BJ (cell line): ENCODE measurements at places on chromosomes 4 and X.

DNA sequence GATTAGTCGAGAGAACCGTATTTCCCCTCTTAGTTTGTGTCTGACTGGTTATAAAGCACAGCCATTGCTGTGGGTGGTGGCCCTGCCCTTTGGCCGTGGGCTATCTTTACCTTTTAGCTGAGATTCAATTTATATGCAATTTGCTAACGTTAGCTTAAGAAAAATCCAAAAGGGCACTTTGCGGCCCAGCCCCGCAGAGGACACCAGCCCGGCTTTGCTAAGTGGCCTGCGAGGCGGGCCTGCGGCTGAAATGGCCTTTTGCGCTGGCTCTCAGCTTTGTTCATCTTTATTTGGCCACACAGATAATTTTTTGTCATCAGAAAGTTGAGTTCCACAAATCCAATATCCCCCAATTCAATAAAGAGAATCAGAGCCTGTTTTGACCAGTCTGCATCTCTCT lies 48.3 kb downstream of the CPZ start:
- no peak for DNase-seq

DNA sequence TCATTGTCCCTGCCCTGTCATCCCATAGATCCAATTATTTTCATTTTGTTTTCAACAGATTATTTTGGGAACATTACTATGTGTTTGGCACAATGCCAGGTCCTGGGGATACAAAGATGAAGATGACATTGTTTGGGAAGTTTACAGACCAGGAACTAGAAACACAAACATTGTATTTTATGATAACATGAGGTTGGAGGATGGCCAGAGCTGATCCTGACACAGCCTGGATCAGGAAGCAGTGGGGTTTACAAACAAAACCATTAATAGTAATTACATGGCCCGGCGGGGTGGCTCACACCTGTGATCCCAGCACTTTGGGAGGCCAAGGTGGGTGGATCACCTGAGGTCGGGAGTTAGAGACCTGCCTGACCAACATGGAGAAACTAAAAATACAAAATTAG lies 29.9 kb downstream of the CLRN2 start:
- DNase-seq: no peak

DNA sequence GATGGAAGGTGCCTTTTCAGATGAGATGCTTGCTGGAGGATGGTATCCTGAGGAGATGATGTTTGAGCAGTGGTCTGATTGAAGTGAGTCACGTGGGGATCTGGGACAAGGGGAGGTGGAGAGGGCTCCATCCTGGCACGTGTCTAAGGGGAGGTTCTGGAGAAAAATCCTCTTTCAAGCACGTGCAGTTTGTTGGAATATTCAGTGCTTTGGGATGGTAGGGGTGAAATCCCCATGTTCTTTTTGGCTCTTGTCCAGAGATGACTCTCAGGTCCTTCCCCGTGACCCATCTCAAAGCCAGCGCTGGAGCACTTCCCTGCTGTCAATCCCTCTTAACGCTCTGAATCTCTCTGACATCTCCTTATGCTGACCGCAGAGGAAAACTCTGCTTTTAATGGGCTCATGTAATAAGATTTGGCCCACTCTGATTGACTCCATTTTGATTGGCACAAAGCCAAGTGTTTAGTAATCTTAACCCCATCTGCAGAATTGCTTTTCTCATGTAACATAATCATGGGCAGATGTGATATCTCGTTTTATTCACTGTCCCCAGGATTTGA lies 10.8 kb upstream of the KLKB1 start:
- DNase-seq: no peak

GRCh38 chrX:105266456-105266855 lies 46.0 kb upstream of the TEX13A start:
- DNase-seq: no peak

DNA sequence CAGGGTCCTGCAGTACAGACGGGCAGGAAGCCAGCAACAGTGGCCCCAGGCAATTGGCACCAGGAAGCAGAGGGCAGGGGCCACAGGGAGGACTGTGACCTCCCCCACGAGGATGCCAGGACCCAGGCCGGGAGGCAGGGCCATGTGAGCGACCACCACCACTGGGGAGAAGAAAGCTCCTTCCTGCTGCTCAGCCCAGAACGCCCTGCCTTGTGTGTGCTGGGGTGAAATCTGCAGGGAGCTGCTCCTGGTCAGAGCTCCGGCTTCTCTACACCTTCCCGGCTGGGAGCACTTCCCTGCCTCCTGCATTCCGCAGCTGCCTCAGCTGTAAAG lies 100.4 kb downstream of the HMX1 start:
- no peak for DNase-seq

- no peak for DNase-seq
These were observed 49.6 kb downstream of the UGT2A2 start for GRCh38 chr4:69589884-69590283.

- no peak for DNase-seq
These were observed 186.7 kb downstream of the TENM3 start for GRCh38 chr4:182429896-182430295.

- no peak for DNase-seq
These were observed 188.4 kb upstream of the TBC1D9 start for GRCh38 chr4:140944572-140944971.

GRCh38 chrX:14875624-14876023 lies 2.4 kb downstream of the MOSPD2 start:
- DNase-seq: no peak

- DNase-seq: no peak
These were observed 62.4 kb downstream of the SYNPO2 start for GRCh38 chr4:118950929-118951570.

- DNase-seq: no peak
These were observed 120.0 kb upstream of the CHRDL1 start for GRCh38 chrX:110915570-110915969.
